GM23338 (cell line): ENCODE measurements at places on chromosomes 2 and 18.
A peak's percentile ranks its signal among the peaks of the same experiment; 100 is the strongest.

DNA sequence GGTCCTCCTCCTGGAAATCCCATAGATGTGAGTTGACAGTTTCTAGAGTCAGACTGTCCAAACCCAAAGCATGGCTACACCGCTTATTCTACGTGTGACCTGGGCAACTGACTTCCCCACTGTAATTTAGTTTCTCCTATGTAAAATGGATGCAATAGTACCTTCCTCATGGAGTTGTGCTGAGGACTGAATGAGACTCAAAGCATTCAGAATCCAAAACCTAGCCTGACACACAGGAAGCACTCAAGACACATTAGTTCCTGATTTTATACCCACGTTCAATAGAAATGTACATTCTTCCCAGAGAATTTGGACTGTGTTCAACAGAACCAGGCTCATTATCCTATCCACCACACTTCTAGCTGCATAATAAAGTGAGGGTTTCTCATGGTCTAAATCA is 88.8 kb downstream of the STK39 start:
- H3K4me1 ChIP-seq, result peaks cover 4% of the 10 kb centered on the region; the same call in 1 of the 2 replicates
- H3K27me3 ChIP-seq, result no peaks in the 10 kb centered on the region
- H3K36me3 ChIP-seq, result no peaks in the 10 kb centered on the region; the same call in 1 of the 2 replicates
- no peak overlapping the region for H3K27ac ChIP-seq
- no peak overlapping the region for H3K4me3 ChIP-seq

DNA sequence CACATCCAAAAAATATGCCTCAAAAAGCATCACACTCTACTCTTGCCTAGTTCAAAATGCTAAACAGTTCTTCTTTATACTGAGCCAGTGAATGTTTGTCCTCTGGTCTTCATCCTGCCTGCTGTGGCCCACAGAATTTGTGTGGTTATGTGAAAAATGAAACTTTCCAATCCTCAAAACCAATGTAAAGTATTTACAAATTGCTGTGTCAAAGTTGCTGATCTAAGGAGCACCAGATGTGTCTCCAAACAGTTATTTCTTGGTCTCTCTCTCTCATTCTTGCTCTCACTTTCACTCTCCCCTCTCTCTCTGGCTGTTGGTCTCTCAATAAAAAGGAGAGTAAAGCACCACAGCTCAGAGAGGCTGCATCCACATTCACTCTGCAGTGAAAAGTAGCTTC is 23.0 kb downstream of the EPHA4 start:
- no peak overlapping the region for H3K27ac ChIP-seq
- peaks cover 22% of the 10 kb centered on the region for H3K4me1 ChIP-seq
- H3K36me3 ChIP-seq, result no peaks in the 10 kb centered on the region
- H3K4me3 ChIP-seq, result no peak overlapping the region
- H3K27me3 ChIP-seq, result no peaks in the 10 kb centered on the region

DNA sequence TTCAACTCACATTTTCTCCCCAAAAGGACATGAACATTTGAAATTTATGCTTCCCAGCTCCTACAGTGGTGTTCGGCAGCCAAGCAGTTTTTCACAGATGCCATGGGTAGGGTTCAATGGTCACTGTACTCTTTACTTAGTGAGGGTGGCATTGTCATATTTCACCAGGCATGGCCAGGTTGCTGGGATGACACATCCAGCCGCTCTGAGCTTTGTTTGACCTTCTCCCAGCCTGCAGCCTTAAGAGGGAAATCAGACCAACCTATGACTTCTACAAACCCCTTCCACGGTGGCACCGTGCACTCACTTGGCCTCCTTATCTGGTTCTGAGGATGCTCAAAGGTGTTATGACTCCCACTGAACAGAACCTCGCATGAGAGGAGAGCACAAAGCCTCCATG is 108.4 kb upstream of the SH3BP4 start:
- no peak for DNase-seq
- no peaks in the 10 kb centered on the region for H3K27me3 ChIP-seq
- no peaks in the 10 kb centered on the region for H3K4me1 ChIP-seq
- H3K27ac ChIP-seq, result no peak overlapping the region

GRCh38 chr2:203897544-203897943 is 30.0 kb downstream of the CTLA4 start:
- no peaks in the 10 kb centered on the region for H3K4me1 ChIP-seq
- H3K36me3 ChIP-seq, result no peaks in the 10 kb centered on the region; the same call in 1 of the 2 replicates
- H3K27ac ChIP-seq, result no peak overlapping the region
- no peak for DNase-seq
- H3K27me3 ChIP-seq, result no peaks in the 10 kb centered on the region

DNA sequence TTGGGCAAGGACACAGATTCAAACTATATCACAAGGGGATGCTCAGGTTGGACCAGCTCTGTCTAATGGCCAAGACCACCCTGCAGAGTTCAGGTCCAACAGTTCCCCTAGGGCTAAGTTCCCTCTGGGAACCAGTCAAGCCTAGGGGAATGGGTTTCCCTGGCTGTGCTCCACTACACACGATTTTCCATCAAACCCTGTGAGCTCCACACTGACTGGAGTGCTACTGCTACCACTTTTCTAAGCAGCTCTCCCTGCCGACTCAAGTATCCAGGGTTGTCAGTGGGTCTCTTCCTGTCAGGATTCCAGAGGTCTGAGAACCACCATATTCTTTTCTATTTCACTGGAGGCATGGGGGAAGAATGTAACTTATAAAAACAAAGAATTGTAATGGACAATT is 280.4 kb upstream of the COL3A1 start:
- H3K36me3 ChIP-seq, result no peaks in the 10 kb centered on the region
- DNase-seq, result no peak
- no peaks in the 10 kb centered on the region for H3K27me3 ChIP-seq
- no peak overlapping the region for H3K4me3 ChIP-seq
- H3K4me1 ChIP-seq, result peaks cover 14% of the 10 kb centered on the region
- no peak overlapping the region for H3K27ac ChIP-seq

DNA sequence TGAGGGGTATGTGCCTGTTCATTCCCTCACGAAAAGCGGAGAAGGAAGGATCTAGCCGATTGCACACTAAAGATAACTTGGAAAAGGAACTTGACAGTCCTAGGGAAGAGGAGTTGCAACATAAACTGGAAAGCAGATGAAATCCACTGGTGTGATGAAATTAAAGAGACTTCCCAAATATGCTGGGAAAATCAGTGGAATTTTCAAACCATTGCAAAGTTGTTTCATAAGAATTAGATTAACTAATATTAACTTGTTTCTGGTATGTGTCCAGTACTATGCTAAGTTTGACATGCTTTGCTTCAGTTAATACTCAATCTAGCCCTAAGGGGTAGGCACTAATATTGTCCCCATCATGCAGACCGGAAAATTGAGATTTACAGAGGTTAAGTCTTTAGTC is 222.7 kb downstream of the IKZF2 start:
- H3K27ac ChIP-seq, result no peak overlapping the region
- H3K4me1 ChIP-seq, result no peaks in the 10 kb centered on the region
- no peaks in the 10 kb centered on the region for H3K27me3 ChIP-seq
- no peaks in the 10 kb centered on the region for H3K36me3 ChIP-seq
- no peak for DNase-seq

GRCh38 chr2:55120634-55121359 is 70.5 kb upstream of the RTN4 start:
- H3K27me3 ChIP-seq, result no peaks in the 10 kb centered on the region
- peaks cover 12% of the 10 kb centered on the region for H3K4me1 ChIP-seq
- H3K4me3 ChIP-seq, result no peak overlapping the region
- H3K27ac ChIP-seq, result no peak overlapping the region
- no peaks in the 10 kb centered on the region for H3K36me3 ChIP-seq
- no peak for DNase-seq

DNA sequence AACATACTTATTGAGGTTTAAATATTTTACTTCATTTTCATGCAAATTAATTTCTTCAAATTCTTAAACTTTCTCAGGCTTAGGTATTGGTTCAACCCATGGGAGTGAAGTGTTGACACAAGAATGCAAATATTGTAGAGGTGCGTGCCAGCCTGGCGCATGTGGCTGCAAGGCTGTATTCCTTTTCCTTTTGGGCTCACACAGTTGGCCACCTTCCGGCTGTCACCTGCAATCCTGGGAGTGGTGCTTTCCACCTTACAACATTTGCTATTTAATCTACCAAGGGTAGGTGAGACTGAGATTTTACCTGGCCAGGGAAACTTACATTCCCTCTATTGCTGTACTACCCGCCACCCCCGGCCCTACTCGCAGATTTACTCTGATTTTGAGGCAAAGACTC is 141.1 kb downstream of the DCC start:
- no peak for DNase-seq
- no peaks in the 10 kb centered on the region for H3K36me3 ChIP-seq
- no peaks in the 10 kb centered on the region for H3K4me1 ChIP-seq
- no peak overlapping the region for H3K27ac ChIP-seq
- no peaks in the 10 kb centered on the region for H3K27me3 ChIP-seq

DNA sequence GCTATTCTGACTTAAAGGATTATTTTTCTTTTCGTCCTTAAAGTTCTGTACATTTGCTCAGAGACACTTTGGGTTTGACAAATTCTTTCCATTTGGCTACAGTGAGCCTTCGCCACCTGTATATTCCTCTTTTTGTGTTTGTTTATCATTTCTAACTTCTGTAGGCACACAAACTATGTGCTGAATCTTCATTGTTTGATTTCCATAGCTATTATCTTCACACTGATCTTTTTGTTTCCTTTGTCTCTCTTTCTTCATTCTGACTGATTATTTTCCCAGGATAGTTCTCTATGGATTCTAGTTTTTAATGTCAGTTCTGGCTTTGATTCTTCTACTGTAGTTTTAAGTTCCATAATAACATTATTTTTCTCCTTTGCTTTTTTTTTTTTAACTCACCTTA is 350.2 kb downstream of the ZNF521 start:
- no peak overlapping the region for H3K4me3 ChIP-seq
- H3K27ac ChIP-seq, result no peak overlapping the region
- no peaks in the 10 kb centered on the region for H3K36me3 ChIP-seq
- DNase-seq, result no peak
- H3K27me3 ChIP-seq, result no peaks in the 10 kb centered on the region
- no peaks in the 10 kb centered on the region for H3K4me1 ChIP-seq

DNA sequence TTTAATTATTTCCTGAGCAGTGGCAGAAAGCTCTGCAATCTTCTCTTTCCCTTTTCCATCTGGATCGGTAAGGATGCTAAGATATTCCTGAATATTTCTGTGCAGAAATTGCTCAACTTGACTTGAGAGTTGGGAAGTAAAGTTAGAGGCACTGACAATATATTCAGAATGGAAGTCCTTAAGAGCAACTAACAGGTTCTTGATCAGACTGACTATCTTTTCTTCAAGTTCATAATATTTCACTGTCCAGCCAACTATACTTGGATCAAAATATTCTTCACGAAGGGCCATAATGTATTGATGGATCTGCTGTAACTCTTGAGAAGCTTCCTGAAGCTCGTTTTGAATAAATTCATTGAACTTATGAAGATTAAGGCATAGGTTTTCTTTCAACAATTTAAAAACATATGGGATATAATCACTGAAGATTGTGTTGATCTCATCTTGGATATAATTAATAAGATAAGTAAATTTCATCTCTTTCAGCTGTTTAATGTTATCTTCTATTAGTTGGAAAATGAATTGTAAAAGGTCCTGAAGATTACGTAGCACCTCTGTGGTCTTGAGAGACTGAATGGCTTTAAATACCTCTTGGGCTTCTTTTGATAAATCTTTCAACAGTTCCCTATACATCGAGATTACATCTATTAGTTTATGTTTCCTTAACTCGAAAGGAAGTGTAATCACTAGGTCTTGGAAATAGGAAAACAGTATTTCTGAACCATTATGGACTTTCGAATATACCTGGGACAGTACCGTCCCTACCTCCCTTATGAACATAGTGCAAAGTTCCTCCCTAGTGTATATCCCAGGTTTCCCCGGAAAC is 41.7 kb downstream of the APOB start:
- no peaks in the 10 kb centered on the region for H3K36me3 ChIP-seq
- H3K4me1 ChIP-seq, result no peaks in the 10 kb centered on the region
- no peak for DNase-seq
- H3K27me3 ChIP-seq, result no peaks in the 10 kb centered on the region

DNA sequence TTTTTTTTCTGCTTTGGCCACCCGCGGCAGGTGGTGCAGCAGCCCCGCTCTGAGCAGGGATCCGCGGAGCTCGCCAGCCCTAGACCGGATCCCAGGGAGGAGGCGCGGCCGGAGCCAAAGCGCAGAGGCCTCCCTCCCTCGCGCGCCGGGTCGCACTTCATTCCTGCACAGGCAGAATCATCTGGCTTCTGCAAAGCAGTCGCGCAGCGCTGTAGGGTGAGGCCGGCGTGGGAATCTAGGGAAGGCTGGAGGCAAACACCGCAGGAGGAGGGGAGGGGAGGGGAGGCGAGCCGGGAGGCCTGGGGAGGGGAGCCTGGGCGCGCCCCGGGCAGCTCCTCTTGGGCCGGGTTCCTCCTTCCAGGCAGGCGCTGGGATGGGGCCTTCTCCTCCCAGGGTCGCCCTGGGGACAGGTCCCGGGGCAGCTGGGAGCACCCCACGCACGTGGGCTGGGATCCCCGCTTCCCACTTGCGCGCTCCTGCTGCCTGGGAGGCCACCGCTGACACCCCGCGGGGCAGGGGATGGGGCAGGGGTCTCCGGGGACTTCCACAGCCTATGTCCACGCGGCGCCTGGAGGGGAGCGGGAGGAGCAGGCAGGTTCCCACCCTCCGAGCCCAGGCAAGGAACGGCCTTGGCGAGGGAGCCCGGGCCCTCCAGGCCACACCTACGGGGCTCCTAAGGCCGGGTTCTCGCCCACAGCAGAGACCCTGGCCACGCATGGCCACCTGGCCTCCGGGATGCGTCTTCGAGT is 45.0 kb downstream of the MBP start:
- peak overlapping the region; percentile 72 for H3K4me3 ChIP-seq
- H3K27me3 ChIP-seq, result peaks cover 15% of the 10 kb centered on the region
- peaks cover 22% of the 10 kb centered on the region for H3K4me1 ChIP-seq
- no peaks in the 10 kb centered on the region for H3K36me3 ChIP-seq
- peak; percentile 71 for DNase-seq

GRCh38 chr2:76985387-76986136 is 536.6 kb downstream of the LRRTM4 start:
- H3K36me3 ChIP-seq, result no peaks in the 10 kb centered on the region
- peak; percentile 35 for DNase-seq
- no peak overlapping the region for H3K27ac ChIP-seq
- H3K4me3 ChIP-seq, result no peak overlapping the region

- no peaks in the 10 kb centered on the region for H3K36me3 ChIP-seq
- no peak overlapping the region for H3K27ac ChIP-seq
- H3K27me3 ChIP-seq, result no peaks in the 10 kb centered on the region
- H3K4me1 ChIP-seq, result no peaks in the 10 kb centered on the region
- H3K4me3 ChIP-seq, result no peak overlapping the region
Measured at GRCh38 chr18:12060182-12060870, 33.3 kb upstream of the ANKRD62 start.

- H3K27me3 ChIP-seq, result no peaks in the 10 kb centered on the region
- no peak overlapping the region for H3K27ac ChIP-seq
- no peak overlapping the region for H3K4me3 ChIP-seq
- no peak for DNase-seq
- peaks cover 12% of the 10 kb centered on the region for H3K4me1 ChIP-seq
- H3K36me3 ChIP-seq, result no peaks in the 10 kb centered on the region
Measured at GRCh38 chr2:27018142-27018541, 14.6 kb upstream of the TMEM214 start.

DNA sequence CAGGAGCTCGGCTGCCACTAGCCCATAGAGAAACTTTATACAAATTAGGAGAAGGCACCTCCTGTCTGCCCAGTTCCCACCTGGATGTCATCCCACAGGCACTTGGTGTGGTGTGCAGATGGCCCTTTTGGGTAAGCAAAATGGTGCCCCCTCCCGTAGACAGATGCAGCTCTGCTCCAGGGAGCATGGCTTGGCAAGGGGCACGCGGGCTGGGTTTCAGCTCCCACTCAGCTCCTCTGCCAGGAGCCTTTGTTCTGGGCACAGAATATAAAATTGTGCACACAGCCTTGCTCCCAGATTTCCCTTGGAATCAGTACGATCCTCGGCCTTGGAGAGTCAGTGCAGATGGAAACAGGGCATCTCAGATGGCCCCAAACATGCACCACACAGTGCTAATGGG is 20.3 kb upstream of the KCNF1 start:
- no peak overlapping the region for H3K27ac ChIP-seq
- no peaks in the 10 kb centered on the region for H3K27me3 ChIP-seq
- DNase-seq, result no peak
- peaks cover 4% of the 10 kb centered on the region; the same call in 1 of the 2 replicates for H3K4me1 ChIP-seq
